Activated CD4-positive, alpha-beta T cell treated with anti-CD3 and anti-CD28 coated beads, Interleukin-2, amount 50 U/mL, for 16 hours (primary cell): ENCODE measurements at places on chromosomes 1 and 21.

GRCh38 chr21:46057111-46057709 lies 40.7 kb upstream of the COL6A2 start:
- DNase-seq = no peak

DNA sequence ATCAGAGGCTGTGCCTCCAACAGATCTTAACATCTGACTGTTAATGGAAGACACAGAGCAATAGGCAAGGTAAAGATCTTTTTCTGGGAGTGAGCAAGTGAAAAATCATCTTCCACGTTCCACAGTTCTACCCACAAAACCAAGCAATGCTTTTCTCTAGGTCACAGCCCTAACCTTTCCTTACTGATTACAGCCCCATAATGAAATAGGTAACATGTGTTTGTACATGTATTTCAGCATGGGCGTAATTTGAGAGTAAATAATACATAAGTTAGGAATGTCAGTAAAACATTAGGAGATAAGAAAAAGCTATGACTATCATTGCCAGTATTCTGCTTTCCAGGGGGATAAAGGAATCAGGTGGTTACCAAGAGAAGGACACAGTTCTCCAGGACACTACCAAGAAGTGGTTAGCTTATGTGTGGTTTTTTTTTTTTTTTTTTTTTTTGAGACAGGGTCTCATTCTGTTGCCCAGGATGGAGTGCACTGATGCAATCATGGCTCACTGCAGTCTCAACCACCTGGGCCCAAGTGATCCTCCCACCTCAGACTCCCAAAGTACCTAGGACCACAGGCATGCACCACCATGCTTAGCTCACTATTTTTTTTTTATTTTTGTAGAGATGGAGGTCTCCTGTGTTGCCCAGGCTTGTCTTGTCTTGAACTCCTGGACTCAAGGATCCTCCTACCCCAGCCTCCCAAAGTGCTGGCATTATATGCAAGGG lies 72.0 kb downstream of the DAP3 start:
- DNase-seq = no peak

GRCh38 chr1:106200711-106201110 lies 855.8 kb upstream of the PRMT6 start:
- DNase-seq = no peak

GRCh38 chr1:165350840-165351239 lies 5.7 kb downstream of the LMX1A start:
- DNase-seq = no peak

DNA sequence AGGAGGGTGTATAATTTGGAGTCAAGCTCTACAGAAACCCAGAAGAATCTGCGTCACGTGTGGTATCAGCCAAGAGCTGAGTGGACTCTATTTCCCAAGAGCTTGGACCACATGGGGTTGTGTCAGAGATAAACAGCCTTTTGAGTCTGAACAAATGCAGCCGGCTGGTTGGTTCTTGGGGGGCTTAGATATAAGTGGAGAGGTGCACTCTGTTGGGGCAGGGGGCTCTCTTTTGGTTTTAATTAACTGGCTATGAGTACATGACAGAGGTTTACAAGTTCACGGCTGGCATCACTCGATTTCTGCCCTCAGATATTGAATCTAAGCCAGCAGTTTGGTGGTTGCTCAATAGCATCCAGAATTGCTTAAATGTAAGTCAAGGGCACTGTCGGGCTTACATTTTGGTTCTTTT lies 501 bp upstream of the MRAP start:
- DNase-seq = no peak

DNA sequence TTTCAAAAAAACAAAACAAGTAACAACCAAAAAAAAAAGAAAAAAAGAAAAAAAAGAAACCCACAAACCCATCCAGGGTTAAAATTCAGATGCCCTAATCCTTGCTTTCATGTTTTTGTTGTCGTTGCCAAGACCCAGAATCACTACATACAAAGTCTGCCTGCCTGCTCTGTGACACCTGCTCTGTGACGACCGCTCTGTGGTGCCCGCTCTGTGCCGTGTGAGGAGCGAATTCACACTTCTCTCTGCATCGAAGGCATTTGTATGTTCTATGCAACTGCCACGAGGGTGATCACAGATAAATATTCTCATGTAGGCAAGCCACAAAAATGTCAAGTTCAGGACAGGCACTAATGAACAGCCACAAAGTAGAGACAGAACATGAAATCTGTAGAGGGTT lies 178.6 kb downstream of the SLC45A1 start:
- no peak for DNase-seq

GRCh38 chr1:223007935-223008334 lies 135.1 kb downstream of the TLR5 start:
- DNase-seq = no peak

DNA sequence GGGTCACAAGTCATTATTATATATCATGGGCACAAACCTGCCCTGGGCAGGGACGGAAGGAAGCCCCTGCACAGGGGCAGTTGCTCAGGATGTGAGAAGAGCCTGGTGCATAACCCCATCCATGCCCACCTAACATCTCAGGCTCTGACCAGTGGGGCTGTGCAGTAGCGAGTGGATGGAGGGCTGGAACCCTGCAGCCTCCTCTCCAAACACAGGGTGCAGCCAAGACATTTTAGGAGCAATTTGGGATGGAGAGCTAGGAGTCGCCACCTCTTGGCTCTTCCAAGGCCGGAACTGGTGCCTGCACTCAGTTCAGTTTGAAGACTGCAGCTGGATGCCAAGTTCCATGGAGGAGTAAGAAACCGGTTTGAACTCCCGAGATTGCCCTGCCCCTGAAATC lies 2.8 kb downstream of the MX1 start:
- DNase-seq = no peak

GRCh38 chr1:44707112-44707881 lies 23.7 kb downstream of the RNU5D-1 start:
- no peak for DNase-seq

DNA sequence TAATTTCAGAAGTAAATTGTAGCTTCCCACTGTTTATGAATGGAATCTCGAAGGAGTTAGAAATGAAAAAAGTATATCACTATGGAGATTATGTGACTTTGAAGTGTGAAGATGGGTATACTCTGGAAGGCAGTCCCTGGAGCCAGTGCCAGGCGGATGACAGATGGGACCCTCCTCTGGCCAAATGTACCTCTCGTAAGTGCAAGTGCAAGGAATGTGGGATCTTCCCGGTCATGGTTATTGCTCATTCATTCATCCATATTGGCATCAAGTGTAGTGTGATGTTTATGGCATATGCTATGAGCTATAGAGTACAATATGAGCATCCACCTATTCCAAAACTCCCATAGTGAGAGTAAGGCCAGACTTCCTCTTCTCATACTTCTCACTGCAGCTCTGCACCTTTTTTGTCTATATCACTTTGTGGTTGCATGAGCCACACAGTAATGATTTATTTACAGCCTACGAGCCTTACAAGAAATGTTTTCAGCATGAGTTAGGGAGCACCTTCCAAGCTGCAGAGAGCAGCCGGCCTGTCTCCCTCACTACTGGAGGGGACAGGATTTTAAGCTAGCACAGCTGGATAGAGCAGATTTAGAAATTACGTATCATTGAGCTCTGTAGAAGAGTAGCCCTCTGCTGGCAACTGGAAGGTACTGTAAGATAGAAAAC lies 24.9 kb upstream of the CR1L start:
- peak; percentile 41 for DNase-seq

GRCh38 chr1:36457691-36458090 lies 6.5 kb downstream of the MRPS15 start:
- peak; percentile 72 for DNase-seq

DNA sequence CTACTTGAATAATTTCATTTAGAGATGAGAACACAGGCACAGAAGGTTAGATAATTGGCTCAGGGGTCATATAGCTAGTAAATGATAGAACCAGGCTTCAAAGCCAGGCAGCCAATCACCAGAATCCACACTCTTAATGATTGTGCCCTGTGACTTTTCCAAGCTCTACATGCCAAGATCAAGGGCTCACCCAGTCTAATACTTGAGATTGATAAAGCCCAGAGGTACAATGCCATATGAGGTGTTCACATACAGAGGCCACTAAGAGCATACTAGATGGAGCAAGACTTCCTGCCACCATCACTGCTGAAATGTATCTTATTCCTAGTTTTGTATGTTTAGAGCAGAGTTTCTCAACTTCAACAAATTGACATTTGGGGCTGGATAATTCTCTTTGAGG lies 40.9 kb upstream of the MCOLN3 start:
- no peak for DNase-seq

DNA sequence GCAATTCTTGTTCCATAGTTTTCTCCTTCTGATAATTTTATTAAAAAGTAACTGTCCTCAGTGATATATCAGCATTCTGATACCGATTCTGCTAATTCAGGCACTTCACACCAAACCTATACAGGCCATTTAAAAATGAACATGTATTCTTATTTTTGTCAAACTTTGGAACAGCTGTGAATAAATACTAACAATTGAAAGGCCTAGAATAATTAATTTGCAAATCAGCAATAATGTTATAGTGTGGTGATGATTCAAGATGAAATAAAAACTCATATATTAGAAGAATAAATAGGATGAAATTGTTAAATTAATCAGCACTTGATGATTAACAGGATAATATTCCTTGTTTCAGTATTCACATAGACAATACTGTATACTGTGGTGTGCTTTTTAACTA lies 9.9 kb downstream of the CDKN2C start:
- no peak for DNase-seq

- DNase-seq = no peak
These were observed 442.4 kb downstream of the LTN1 start for GRCh38 chr21:28550057-28550825.

DNA sequence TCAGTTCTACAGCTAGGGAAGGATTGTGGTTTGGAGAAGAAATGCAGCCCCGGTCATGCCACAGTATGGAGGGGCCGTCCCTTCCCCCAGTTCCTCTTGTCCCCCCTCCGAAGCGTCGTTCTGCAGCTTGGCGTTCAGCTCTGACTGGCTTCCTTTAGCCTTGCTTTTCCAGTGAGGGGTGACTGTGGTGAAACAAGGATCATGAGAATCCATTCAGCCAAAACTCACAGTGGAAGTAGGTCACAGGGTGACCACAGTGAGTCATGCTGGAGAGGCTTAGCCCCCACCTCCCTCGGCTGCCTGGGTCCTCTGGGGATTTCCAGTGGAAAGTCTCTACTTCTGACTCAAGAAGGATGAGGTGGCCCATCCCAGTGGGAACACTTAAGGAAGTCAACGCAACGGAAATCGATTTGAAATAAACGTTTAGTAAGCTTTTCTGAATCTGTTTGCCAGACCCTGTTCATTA lies 37.3 kb upstream of the COL6A2 start:
- peak; percentile 2 for DNase-seq

DNA sequence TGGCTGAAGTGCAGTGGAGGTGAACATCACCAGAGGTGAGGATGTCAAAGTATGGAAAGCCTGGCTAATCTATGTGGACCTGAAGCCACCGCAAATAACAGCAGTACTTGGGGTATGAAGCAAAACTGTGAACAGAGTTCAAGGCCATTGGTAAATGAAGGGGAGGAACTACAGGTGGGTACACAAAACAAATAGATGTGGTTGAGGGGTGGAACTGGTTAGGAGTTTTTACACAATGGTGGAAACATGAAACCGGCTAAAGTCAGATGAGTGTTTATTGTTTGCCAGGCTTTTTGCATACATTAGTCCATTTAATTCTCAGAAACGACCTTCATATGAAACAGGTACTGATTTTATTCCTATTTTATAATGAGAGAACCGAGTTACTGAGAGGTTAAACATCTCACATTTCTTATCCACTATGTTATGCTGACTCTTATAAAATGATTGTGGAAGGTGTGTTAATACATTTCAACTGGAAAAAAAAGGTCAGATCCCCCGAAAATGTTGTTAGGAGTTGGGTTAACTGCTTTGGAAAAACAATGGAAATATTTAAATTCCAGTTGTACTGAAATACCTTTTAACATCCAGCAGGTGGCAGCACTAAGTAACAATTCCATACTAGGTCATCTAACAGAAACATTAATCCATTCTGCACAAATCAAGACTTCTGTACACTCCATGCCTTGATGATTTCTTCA lies 44.3 kb upstream of the GTF2B start:
- peak; percentile 32 for DNase-seq

- no peak for DNase-seq
These were observed 45.0 kb upstream of the SLC35F3 start for GRCh38 chr1:233859446-233859845.

- DNase-seq = no peak
These were observed 1.9 kb downstream of the CYP4B1 start for GRCh38 chr1:46800742-46801141.

DNA sequence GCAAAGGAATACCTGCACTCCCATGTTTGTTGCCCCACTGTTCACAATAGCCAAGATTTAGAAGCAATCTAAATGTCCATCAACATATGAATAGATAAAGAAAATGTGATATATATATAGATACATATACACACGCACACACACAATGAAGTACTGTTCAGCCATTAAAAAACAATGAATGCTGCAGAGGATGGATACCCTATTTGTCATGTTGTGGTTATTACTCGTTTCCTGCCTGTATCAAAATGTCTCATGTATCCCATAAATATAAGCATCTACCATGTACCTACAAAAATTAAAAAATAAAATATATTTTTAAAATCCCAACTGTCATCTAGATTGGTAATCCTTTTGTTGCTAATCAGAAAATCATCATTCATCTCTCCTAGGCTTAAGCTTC lies 634.8 kb upstream of the ADGRL2 start:
- no peak for DNase-seq

- no peak for DNase-seq
These were observed 40.3 kb upstream of the THEM4 start for GRCh38 chr1:151949371-151950193.

DNA sequence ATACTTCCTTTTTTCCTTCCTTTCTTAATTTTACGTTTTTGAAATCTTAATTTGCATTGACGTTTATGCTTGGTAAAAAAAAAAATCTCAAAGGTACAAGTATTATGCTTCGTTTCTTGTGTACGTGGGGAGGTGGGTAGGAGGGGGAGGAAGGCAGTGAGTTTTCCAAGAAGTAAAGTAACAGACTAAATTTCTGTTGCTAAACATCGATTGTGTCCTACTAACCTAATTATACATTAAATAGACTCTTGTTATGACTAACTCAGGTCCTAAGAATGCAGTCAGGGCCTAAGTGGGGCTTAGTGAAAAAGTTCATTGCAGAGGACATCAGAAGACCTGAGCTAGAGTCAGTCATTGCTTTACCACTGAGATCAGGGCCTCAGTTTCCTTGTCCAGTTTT lies 17.5 kb downstream of the NEK7 start:
- DNase-seq = peak; percentile 51

GRCh38 chr1:209770636-209771415 lies 13.5 kb downstream of the C1orf74 start:
- no peak for DNase-seq

DNA sequence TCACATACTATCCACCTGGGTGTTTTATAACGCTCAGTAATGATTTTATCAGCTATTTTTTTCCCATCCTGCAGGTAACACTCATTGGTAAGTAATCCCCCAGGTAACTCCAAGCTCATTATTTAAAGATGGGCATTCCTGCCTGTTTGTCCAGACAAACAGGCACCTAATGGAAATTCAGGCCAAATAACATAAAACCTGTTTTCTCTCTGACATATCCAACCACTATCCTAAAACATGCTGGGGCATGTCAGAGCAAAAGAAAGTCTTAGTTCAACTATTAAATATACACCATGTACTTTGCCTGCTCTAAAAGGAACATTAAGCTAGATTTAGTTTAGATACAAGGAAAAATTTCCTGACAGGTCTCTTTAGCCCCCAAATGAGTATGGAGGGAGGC lies 987.7 kb downstream of the TTLL7 start:
- no peak for DNase-seq

GRCh38 chr21:28537371-28538079 lies 455.2 kb downstream of the LTN1 start:
- no peak for DNase-seq

- DNase-seq = peak; percentile 59
These were observed 9.0 kb upstream of the FAM131C start for GRCh38 chr1:16082283-16083038.

GRCh38 chr1:209398313-209398991 lies 185.1 kb upstream of the CAMK1G start:
- DNase-seq = peak; percentile 25
